Stimulated activated CD4-positive, alpha-beta T cell treated with anti-CD3 and anti-CD28 coated beads, Interleukin-1b, Interleukin-23, amount 100 ng/mL, for 1 hour (primary cell): ENCODE measurements at places on chromosomes 12 and 14.

DNA sequence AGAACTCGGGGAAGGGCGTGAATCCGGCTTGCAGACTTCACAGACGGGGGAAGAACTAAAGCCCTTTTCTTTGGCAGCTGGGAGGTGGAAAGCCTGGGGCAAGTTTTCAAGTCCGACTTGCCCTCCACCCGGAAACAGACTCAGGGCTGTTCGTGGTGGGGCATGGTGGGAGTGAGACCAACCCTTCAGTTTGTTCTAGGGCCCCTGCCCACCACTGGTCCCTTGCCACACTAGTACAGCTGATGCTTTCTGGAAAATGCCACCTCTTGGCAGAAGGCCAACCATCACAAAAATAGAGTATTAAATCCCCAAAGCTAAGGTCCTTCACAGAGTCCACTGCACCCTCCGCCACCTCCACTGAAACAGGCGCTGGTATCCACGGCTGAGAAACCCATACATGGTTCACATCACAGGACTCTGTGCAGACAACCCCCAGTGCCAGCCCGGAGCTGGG, 50.4 kb upstream of the DDX11 start:
- no peak for DNase-seq

DNA sequence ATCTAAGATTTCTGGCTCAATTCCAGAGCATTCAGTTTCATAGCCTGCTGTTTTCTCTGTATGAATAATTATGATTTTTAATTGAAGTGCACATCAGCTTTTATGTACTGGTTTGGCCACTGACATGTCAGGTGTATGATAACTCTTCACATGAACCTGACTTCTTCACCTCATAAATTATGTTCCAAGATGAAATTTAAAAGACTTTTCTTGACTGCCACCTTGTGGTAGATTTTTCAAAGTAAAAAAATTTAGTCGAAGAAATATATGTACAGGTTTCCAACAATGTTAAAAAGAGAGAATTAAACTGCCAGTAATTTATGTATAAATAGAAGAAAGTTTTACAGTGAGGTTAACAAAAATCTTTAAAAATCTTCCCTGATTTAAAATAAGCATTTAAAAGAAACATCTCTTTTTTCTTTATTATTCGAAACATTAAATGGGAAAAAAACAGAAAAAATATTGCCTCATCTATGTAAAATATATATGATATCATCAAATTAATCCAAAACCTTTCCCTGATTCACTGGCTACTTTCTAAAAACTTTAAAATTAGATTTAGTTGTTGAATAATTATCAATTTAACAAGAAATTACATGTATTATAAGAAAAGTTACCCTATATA, 124.9 kb upstream of the ATXN7L3B start:
- no peak for DNase-seq

DNA sequence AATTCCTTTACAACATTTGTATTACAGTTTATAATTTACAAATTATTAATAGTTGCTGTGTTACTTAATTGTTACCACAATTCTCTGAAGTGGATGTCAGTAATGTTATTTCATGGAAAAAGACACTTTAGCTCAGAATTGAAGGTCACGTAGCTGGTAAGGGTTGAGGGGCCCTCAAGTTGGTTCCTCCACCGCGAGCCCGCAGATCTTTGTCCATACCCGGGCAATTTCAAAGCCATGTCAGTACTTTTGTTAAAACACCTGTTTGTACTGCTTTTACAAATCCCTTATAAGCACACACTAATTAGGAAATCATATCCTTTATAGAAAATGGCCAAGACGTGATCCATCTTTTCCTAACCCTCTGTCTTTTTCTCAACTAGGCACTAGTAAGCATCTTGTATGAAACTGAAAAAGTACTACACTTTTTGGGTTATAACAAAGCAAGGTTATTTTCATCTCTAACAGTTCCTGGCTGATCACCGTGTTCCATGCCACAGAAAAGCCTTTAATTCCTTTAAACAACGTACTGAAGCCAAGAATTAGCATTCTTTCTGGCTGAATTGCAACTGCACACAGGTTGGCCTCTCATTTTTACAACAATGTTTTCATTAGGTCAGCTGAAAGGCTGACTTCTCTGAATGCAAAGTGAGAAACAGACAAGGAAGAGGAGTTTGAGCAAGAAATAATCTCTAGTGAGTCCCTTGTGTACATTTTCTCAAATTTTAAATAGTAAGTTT, 76.1 kb downstream of the CNTN1 start:
- no peak for DNase-seq

DNA sequence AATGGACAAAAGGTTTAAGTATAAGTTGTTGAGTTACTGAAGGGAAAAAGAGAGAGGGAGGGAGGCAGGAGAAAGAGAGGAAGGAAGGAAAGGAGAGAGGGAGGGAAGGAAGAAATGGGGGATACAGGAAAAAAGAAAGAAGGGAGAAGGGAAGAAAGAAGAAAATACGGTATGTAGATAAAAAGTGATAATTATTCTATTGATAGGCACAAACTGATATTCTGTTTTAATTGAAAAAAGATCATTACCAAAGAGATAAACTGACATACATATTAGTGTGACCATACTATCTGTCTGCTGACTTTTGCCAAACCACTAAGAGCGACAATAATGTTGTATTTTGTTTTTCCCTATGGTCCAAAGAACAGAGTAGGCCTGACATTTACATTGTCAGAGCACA, 154.5 kb downstream of the LRFN5 start:
- no peak for DNase-seq

DNA sequence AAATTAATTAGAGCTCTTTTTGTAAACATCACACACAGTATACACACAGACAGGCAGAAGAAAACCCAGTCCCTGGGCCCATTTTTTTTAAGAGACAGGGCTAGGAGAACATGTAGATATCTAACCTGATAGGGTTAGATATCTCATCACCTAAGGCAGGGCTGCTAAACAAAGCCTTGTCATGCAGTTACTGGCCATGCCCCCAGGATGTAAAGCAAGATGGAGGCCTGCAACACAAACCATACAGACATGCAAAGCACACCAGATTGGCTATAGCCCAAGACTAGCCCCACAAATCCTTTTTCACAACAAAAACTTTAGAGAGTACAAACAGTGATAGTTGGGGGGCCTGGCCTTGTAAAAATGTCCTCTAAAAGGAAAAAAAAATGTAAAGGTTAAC, 20.5 kb downstream of the CLEC2A start:
- no peak for DNase-seq

- no peak for DNase-seq
Observed at GRCh38 chr14:26855077-26855753, 257.4 kb upstream of the NOVA1 start.

GRCh38 chr12:99260456-99260996, 387.0 kb upstream of the GARIN6 start:
- no peak for DNase-seq

GRCh38 chr12:68240079-68240478, 13.3 kb downstream of the IL22 start:
- DNase-seq: no peak

DNA sequence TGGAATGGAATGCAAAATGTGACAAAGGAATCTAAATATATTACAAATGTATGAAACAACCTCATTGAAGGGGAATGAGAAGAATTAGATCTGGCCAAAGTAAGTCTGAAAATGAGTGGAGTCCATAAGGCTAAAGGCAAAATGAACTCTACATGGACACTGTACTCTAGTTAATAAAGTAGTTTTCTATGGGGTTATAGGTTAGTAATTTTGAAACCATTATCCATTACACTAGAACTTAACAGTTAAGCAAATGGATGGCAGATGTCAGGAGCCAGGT, 222.1 kb downstream of the NUAK1 start:
- no peak for DNase-seq

GRCh38 chr12:91516695-91517047, 334.1 kb upstream of the DCN start:
- DNase-seq: no peak

- no peak for DNase-seq
Observed at GRCh38 chr14:94936401-94936892, 166.5 kb upstream of the GSC start.

- DNase-seq: no peak
Observed at GRCh38 chr12:132771126-132771838, 9.7 kb upstream of the ANKLE2 start.

DNA sequence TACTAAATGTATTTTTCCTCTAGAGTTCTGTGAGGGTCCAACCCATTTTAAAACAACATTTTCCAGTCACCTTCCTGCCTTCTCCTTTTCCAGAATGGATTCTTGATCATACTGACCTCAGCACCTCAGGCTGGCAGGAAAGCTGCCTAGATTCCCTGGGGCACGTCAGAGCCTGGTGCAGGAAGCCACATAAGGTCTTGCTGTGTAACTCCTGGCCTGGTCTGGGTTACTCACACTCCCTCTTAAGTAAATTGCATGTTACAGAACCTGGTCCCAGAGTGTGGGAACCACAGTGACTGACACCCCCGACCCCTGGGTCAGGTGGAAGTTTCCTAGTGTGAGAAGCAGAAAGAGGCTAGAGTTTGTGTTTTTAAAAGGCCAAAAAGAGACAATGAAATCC, 209.8 kb downstream of the SPTSSA start:
- no peak for DNase-seq

DNA sequence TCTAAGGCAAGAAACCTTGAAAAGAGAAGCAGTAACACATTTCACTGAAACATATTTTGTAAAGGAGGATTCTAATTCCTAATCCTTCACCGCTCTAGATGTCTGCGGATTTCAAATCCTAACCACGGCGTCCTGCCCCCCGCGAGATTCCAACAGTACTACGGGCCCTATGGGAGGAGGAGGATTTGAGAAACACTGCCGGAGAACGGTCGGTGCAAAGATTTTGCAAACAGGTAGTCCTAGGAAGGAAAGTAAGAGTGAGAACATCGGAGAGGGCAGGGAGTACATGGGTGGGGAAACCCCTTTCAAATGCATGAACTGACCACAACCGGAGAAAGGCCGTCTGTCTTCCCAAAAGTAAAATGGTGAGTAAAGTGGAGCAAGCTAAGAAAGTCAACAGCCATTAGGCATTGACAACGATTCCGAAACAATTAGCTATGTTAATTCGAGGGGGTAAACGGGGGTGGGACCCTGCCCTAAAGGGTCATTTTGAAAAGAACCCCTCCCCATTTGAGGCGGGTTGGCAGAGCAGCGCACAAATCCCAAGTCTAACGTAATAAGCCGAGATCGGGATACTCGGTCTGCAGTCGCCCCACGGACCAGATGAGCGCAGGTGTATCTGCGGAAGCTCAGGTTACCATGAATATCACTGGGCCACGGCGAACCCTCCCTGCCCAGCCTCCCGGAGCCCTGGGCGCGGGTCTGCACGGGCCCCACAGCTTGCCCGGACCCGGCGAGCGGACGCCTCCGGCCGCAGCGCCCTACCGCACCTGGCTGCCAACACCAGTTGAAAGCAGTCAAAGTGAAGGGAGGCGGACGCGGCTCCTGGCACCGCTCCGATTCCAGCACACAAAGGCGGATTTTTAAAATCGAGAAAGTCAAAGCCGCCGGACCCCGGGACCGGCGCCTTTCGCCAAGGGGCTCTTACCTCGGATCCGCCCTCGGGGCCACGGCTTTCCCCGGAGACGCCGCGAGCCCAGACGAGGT, 662 bp downstream of the EPS8 start:
- no peak for DNase-seq

- no peak for DNase-seq
Observed at GRCh38 chr14:24790196-24790595, 156.2 kb upstream of the GZMB start.

GRCh38 chr12:104352106-104352713, 48.7 kb downstream of the EID3 start:
- no peak for DNase-seq

- DNase-seq: no peak
Observed at GRCh38 chr12:78306236-78306635, 475.5 kb downstream of the NAV3 start.

- no peak for DNase-seq
Observed at GRCh38 chr12:52318241-52318990, 2.8 kb downstream of the KRT83 start.

DNA sequence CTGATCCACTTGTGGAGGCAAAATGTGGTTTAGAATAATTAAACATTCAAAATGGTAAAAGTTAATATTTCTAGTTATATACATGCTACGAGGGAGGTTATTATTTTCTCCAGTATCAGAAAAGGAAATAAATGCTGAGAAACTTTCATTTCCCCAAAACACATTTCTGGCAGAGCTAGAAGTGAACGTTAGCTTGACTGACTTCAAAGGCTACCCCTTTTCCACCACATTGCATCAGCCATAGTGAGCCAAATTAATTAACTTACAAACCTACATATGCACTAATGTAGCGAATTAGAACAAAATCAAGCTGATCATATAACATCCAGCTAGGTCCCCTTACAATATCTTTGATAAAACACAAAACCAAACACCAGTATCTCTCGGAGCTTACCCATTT, 49.3 kb upstream of the RERGL start:
- no peak for DNase-seq

GRCh38 chr14:88454886-88455285, 69.4 kb downstream of the SPATA7 start:
- DNase-seq: no peak

DNA sequence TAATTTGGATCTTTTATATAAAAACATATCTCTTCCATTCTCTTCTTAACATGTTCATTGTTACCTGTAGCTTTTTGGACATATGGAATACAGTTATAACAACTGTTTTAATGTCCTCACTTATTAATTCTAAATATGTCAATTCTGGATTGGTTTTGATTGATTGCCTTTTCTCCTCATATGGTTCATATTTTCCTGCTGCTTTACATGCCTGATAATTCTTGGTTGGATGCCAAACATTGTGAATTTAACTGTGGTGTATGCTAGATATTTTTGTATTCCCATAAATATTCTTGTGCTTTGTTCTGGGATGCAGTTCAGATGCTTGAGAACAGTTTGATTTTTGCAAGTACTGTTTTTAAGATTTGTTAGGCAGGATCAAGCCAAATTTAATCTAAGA, 10.8 kb downstream of the C14orf132 start:
- no peak for DNase-seq

- DNase-seq: no peak
Observed at GRCh38 chr12:118148287-118148686, 12.4 kb downstream of the PEBP1 start.

DNA sequence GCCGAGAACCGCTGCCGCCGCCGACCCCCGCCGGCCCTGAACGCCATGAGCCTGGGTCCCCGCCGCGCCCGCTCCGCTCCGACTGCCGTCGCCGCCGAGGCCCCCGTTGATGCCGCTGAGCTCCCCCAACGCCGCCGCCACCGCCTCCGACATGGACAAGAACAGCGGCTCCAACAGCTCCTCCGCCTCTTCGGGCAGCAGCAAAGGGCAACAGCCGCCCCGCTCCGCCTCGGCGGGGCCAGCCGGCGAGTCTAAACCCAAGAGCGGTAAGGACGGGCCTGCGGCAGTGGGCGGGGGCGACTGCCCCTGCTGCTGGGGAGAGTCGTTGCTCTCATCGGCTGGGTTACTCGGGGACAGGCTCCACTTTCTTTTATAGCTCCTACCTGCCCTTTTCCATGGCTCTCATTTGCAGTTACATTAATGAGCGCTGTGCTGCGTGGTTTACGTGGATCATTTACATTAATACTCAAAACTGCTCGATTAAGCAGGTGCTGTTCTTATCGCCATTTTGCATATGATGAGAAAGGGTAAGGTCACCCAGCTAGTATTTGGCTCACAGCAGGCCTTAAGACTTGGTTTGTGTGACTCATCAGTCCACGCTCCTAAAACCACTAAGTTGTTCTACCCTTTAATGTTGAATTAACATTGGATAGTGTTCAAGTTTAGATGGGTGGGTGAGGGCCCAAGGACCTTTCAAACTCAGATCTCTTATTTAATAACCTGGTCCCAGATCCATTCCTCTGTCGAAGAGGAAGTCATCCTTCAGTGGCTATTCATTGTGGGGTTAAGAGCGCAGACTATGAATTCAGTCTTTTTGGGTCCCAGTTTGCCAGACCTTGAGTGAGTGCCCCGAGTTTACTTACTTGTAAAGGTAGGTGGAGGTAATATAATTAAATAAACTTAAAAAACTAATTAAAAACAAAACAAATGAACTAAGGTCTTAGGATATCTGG, 823 bp downstream of the RNF10 start:
- DNase-seq: peak; percentile 19
